ENCODE measurements at places on chromosomes 4 and X.

DNA sequence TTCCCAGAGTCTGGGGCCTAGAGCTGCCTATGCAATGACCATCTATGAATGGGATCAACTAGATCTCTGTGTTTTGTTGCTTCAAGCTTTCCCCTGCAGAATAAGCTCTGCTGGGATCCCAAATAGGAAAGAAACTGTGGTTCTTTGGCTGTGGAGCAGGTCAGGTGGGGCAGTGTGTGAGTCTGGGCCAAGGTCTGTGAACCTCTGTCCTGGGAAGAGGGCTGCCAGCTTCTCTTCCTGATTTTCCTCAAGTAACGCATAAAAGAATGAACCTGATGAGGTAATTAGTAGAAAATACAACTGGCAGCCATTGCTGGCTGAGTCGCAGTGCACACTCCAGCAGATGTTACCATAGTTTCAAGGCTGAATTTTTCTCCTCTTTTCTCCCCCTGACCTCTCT, 4.6 kb upstream of the PIN4 start:
- H3K4me3 ChIP-seq = no peak overlapping the region
- H3K27me3 ChIP-seq = no peaks in the 10 kb centered on the region
- no peaks in the 10 kb centered on the region for H3K36me3 ChIP-seq
- DNase-seq = no peak

GRCh38 chr4:93791570-93792195, 36.9 kb upstream of the ATOH1 start:
- H3K4me3 ChIP-seq = no peak overlapping the region
- H3K27ac ChIP-seq = no peak overlapping the region
- DNase-seq = no peak
- no peaks in the 10 kb centered on the region for H3K4me1 ChIP-seq
- no peaks in the 10 kb centered on the region for H3K27me3 ChIP-seq
- H3K36me3 ChIP-seq = no peaks in the 10 kb centered on the region

- H3K4me1 ChIP-seq = no peaks in the 10 kb centered on the region
- H3K36me3 ChIP-seq = no peaks in the 10 kb centered on the region
- no peak overlapping the region for H3K27ac ChIP-seq
- DNase-seq = no peak
- no peaks in the 10 kb centered on the region for H3K27me3 ChIP-seq
- no peak overlapping the region for H3K4me3 ChIP-seq
These were observed 46.7 kb downstream of the DDX53 start for GRCh38 chrX:23046443-23046842.

- H3K27ac ChIP-seq = no peak overlapping the region
- no peak for DNase-seq
- H3K36me3 ChIP-seq = no peaks in the 10 kb centered on the region
These were observed 47.7 kb upstream of the ADGRL3 start for GRCh38 chr4:61152433-61152832.

DNA sequence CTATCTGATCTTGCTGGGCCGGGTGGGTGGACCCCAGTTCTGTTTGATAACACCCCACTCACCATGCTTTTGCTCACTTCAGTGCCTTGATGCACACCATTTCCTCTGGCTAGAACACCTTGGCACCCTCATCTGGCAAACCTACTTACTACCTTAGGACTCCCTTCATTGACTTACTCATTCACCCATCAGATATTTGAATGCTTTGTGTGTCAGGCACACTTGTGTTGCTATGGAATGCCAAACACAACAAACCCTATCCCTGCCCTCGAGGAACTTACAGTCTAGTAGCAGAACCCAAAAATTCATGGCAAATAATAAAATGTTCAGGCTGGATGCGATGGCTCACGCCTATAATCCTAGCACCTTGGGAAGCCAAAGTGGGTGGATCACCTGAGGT, 13.9 kb downstream of the CCNG2 start:
- peaks cover 10% of the 10 kb centered on the region for H3K27me3 ChIP-seq
- no peak overlapping the region for H3K4me3 ChIP-seq
- H3K36me3 ChIP-seq = peaks cover 4% of the 10 kb centered on the region
- no peak overlapping the region for H3K27ac ChIP-seq
- H3K4me1 ChIP-seq = no peaks in the 10 kb centered on the region
- DNase-seq = no peak

GRCh38 chr4:123233136-123233768, 163.3 kb upstream of the SPRY1 start:
- no peaks in the 10 kb centered on the region for H3K4me1 ChIP-seq
- no peak for DNase-seq
- no peak overlapping the region for H3K27ac ChIP-seq
- no peaks in the 10 kb centered on the region for H3K27me3 ChIP-seq

DNA sequence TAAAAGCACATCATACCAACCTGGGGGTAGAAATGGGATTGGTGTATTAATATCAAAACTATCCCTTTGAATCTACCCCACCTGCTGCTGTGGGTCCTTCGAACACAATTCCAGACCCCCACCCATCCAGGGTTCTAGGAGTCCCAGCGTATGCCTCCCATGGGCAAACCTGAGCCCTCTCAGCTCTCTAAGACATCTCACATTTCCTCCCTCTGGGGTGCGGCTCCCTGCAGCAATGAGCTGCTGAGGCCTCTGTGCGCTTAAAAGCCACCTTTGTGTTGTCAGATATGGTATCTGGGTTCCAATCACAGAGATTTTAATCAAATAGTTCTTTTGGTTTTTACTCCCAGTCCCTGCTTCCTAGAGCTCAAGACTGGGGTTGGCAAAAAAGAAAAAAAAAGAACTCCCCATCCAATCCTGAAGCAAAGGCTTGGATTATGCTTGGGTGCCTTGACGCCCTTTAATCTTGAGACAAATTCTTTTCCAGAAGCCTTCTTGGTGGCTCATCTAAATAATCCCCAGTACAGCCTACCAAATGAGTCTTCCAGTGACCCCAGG, 37.5 kb upstream of the NOCT start:
- no peaks in the 10 kb centered on the region for H3K27me3 ChIP-seq
- no peaks in the 10 kb centered on the region for H3K36me3 ChIP-seq
- no peak overlapping the region for H3K4me3 ChIP-seq
- DNase-seq = no peak
- H3K27ac ChIP-seq = no peak overlapping the region

- H3K27me3 ChIP-seq = no peaks in the 10 kb centered on the region
- no peak overlapping the region for H3K27ac ChIP-seq
- H3K4me1 ChIP-seq = no peaks in the 10 kb centered on the region
- DNase-seq = no peak
These were observed 70.5 kb downstream of the CLCN5 start for GRCh38 chrX:49992853-49993252.

GRCh38 chr4:2411786-2412510, 6.5 kb downstream of the ZFYVE28 start:
- H3K27me3 ChIP-seq = no peaks in the 10 kb centered on the region
- H3K4me3 ChIP-seq = peak overlapping the region; percentile 86
- H3K36me3 ChIP-seq = peaks cover 68% of the 10 kb centered on the region
- peak; percentile 20 for DNase-seq
- peaks cover 75% of the 10 kb centered on the region for H3K4me1 ChIP-seq

GRCh38 chr4:7736436-7737267, 203.0 kb downstream of the AFAP1 start:
- no peaks in the 10 kb centered on the region for H3K36me3 ChIP-seq
- DNase-seq = no peak
- no peaks in the 10 kb centered on the region for H3K27me3 ChIP-seq
- no peaks in the 10 kb centered on the region for H3K4me1 ChIP-seq

GRCh38 chrX:112779139-112779538, 61.5 kb downstream of the AMOT start:
- H3K4me1 ChIP-seq = no peaks in the 10 kb centered on the region
- no peak overlapping the region for H3K27ac ChIP-seq
- H3K27me3 ChIP-seq = no peaks in the 10 kb centered on the region
- no peak for DNase-seq
- no peak overlapping the region for H3K4me3 ChIP-seq
- no peaks in the 10 kb centered on the region for H3K36me3 ChIP-seq

DNA sequence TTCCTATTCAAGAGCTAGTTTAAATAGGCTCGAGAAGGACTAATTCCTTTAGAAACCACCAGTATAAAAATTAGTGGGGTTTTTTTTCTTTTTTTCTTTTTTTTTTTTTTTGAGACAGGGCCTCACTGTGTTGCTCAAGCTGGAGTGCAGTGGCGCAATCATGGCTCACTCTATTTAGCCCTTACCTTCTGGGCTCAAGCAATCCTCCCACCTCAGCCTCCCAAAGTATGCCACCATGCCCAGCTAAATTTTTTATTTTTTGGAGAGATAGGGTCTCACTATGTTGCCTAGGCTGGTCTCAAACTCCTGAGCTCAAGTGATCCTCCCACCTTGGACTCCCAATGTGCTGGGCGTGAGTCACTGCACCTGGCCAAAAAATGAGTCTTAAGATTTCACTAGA, 52.8 kb downstream of the APOO start:
- no peak for DNase-seq
- no peaks in the 10 kb centered on the region for H3K27me3 ChIP-seq
- no peak overlapping the region for H3K27ac ChIP-seq
- peaks cover 4% of the 10 kb centered on the region for H3K36me3 ChIP-seq

GRCh38 chrX:151984902-151985301, 10.4 kb upstream of the GABRE start:
- H3K36me3 ChIP-seq = no peaks in the 10 kb centered on the region
- no peaks in the 10 kb centered on the region for H3K27me3 ChIP-seq

- no peaks in the 10 kb centered on the region for H3K4me1 ChIP-seq
- H3K36me3 ChIP-seq = no peaks in the 10 kb centered on the region
- no peak for DNase-seq
- H3K27ac ChIP-seq = no peak overlapping the region
- peaks cover 10% of the 10 kb centered on the region for H3K27me3 ChIP-seq
- no peak overlapping the region for H3K4me3 ChIP-seq
These were observed 32.7 kb upstream of the JADE1 start for GRCh38 chr4:128776794-128777216.

DNA sequence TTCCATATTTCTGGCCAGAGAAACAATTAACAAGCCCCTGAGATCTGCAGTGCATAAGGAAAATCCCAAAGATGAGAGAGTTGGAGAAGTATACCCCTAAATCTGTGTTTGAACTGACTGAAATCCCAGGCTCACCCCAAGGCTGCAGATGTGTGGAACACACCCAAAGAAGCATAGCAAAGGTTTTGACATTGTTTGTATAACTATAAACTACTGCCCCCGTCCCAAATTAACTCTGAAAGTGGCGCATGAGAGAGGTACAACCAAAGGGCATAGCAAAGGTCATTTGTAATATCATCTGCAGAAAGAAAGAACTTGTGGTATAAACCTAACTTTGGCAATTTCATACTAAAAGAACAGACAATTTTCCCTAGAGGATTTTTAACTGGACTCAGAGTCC, 157.9 kb downstream of the DCAF12L1 start:
- no peaks in the 10 kb centered on the region for H3K36me3 ChIP-seq
- no peak for DNase-seq
- H3K4me1 ChIP-seq = no peaks in the 10 kb centered on the region
- H3K4me3 ChIP-seq = no peak overlapping the region
- no peak overlapping the region for H3K27ac ChIP-seq
- H3K27me3 ChIP-seq = no peaks in the 10 kb centered on the region

GRCh38 chr4:65667506-65668041, 2.7 kb downstream of the EPHA5 start:
- no peak overlapping the region for H3K27ac ChIP-seq
- H3K4me1 ChIP-seq = no peaks in the 10 kb centered on the region
- no peak for DNase-seq

DNA sequence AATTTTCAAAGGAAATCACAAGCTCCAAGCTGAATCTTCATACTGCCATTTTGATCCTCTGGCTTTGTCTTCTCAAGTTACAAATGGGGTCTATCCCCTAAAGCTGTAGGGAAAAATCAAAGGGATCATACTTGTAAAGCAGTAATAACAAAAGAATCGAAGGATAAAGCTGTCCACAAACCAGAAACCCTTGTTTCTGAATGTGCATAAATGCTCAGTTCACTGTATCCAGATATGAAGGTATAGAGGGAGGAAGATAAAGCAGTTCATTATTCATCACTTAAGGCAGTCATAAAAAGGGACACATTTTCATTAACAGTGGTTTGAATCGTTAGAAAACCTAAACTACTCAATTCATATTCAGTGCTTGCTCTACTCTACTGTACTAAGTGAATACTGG, 33.2 kb upstream of the RPS6KA6 start:
- no peak for DNase-seq
- H3K27me3 ChIP-seq = no peaks in the 10 kb centered on the region
- no peak overlapping the region for H3K27ac ChIP-seq

- no peak overlapping the region for H3K4me3 ChIP-seq
- H3K36me3 ChIP-seq = no peaks in the 10 kb centered on the region
- no peak for DNase-seq
These were observed 933.0 kb upstream of the LCORL start for GRCh38 chr4:18954538-18954937.

GRCh38 chr4:81466841-81467671, 4.7 kb downstream of the RASGEF1B start:
- H3K4me3 ChIP-seq = no peak overlapping the region
- peak; percentile 79 for DNase-seq
- H3K27ac ChIP-seq = peak overlapping the region; percentile 70
- H3K4me1 ChIP-seq = peaks cover 22% of the 10 kb centered on the region
- H3K27me3 ChIP-seq = no peaks in the 10 kb centered on the region
- H3K36me3 ChIP-seq = peaks cover 42% of the 10 kb centered on the region

- H3K4me1 ChIP-seq = no peaks in the 10 kb centered on the region
- H3K4me3 ChIP-seq = no peak overlapping the region
- no peak overlapping the region for H3K27ac ChIP-seq
- H3K36me3 ChIP-seq = no peaks in the 10 kb centered on the region
- no peaks in the 10 kb centered on the region for H3K27me3 ChIP-seq
- DNase-seq = no peak
These were observed 27.6 kb downstream of the CLCN5 start for GRCh38 chrX:49949961-49950360.

- no peak for DNase-seq
- H3K4me3 ChIP-seq = no peak overlapping the region
- H3K36me3 ChIP-seq = no peaks in the 10 kb centered on the region
- no peaks in the 10 kb centered on the region for H3K4me1 ChIP-seq
- no peak overlapping the region for H3K27ac ChIP-seq
These were observed 37.8 kb upstream of the EXOC1L start for GRCh38 chr4:55781812-55782211.

GRCh38 chr4:56764775-56765174, 56.7 kb downstream of the SPINK2 start:
- no peak for DNase-seq
- no peak overlapping the region for H3K4me3 ChIP-seq
- no peaks in the 10 kb centered on the region for H3K36me3 ChIP-seq
- no peaks in the 10 kb centered on the region for H3K27me3 ChIP-seq
- H3K27ac ChIP-seq = no peak overlapping the region

DNA sequence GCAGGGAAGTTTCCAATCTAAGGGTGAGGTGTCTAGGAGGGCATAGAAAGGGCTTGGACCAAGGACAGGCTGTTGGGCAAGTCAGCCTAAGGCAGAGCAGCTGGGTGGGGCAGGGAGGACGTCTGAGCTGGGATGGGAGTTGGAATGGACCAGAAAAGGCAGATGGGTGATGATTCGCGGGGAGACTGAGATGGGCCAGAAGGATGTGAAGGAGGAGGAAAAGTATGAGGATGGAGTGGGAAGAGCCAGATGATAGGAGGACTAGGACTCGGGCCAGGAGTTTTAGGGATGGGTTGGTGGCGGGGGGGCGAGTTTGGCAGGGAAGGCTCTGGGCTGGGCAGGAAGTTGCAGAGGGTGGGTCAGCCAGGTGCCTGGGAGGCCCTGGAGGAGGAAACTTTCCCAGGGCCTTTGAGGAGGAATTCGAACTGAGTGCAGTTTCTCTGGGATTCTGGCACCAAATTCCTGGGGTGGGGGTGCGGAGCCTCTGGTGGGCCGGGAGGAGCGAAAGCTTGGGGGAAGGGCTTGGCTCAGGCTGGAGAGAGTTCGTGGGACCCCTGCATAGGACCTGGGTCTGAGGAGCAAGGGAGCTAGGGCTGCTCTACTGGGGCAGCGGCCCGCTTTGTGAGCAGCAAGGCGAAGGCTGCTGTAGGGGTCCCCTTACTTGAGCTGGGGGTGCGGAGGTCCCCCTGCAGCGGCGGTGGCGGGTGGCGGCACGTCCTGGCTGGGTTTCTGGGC, 8.7 kb upstream of the TIMP1 start:
- H3K27ac ChIP-seq = peak overlapping the region; percentile 84
- H3K4me1 ChIP-seq = peaks cover 15% of the 10 kb centered on the region
- H3K4me3 ChIP-seq = peak overlapping the region; percentile 61
